ENCODE measurements at places on chromosomes 5 and 9. TPM values are rescaled to one million over a fixed set of nuclear protein-coding genes. Genes with fewer than 3 reads are reported as not detected.

ANKS6 gene
- total RNA-seq = 11.2 TPM

ADGRD2 gene
- not detected for total RNA-seq

TAF11L4 gene
- total RNA-seq = not detected

SHLD3 gene
- 4.2 TPM for total RNA-seq

ALG2 gene
- 41.7 TPM for total RNA-seq
